ENCODE measurements at places on chromosomes 12 and 14.

- DNase-seq, result no peak
These were observed 70.8 kb downstream of the WNK1 start for GRCh38 chr12:823028-823698.

DNA sequence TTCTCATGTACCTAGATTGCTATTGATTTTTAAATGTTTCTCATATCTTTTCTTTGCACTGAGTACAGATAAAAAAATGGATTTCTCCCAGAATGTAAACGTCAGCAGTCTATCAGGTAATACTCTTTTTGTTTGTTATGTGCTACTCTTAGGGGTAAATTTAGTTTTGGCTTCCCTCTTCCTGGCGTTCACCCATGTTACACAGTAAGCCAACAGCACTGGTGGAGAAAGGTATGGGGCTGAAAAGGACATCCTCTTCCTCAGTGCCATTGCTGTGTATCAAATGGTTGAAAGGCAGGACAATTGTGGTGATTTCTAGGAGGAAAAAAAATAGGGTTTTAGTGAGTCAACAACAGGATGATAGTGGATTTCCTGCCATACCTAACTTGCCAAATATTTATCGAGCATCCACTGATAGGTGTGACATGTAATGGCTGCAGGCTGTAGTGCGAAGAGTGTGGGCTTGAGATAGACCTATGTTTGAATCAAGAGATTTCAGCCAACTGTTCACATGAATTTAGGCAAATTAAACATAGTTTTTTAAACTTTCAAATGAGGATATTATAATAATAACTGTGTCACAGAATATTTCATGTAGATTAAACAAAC is 7.5 kb downstream of the KLRF2 start:
- no peak for DNase-seq

DNA sequence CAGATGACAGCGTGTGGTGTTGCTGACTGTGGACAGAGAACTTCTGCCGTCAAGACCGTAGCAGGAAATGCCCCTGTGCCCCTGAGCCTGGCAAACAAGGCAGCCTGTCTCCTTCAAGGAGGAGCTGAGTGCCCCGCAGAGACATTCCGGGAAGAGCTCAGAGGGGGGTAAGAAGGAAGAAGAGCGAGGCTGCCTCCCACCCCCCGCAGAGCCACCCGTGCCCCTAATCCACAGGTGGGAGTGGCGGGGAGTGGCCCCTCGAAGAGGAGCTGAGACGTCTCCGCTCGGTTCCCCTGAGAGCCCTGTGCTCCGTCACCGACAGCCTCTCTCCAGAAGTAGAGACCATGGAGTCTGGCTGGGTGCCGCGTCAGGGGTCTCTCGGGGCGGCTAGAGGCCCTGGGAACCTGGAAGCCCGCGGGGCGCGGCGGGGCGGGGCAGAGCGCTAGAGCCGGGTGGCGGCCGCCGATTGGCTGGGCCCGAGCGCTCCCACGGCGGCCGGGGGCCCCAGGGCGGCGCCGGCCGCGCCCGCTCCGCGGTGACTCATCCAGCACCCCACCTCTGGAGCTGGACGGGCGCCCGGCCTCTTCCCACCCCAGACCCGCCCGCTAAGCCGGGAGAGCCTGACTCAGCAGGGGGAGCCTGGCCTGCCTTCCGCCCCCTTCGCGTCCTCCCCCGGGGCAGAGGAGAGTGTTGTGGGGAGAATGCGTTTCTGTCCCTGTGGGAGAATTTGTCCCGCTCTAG is 25.2 kb upstream of the KRT78 start:
- peak; percentile 28 for DNase-seq

DNA sequence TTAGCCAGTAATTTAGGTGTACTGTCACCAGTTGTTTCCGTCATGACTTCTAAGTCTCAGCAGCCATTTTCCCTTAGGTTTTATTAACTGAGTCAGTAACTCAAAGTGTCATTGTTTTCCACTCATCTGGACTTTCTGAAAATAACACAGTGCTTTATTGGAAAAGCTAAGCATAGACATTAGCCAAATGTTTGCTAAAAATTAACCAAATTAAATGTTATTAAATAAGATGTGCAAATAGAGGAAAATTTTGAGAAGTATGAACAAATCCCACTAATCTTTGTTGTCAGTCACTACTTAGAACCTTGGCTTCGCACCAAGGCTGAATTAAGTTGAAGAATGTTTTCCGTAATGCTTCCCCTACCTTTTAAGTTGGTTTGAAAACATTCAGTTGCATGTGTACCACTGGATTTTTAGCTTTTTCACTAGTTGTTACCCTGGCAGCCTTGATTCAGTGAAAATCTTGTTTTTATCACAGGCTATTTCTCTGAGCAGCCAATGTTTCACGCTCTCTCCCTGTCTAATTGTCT is 43.0 kb downstream of the BORCS5 start:
- no peak for DNase-seq

GRCh38 chr12:1531153-1531653 is 63.2 kb downstream of the FBXL14 start:
- no peak for DNase-seq

DNA sequence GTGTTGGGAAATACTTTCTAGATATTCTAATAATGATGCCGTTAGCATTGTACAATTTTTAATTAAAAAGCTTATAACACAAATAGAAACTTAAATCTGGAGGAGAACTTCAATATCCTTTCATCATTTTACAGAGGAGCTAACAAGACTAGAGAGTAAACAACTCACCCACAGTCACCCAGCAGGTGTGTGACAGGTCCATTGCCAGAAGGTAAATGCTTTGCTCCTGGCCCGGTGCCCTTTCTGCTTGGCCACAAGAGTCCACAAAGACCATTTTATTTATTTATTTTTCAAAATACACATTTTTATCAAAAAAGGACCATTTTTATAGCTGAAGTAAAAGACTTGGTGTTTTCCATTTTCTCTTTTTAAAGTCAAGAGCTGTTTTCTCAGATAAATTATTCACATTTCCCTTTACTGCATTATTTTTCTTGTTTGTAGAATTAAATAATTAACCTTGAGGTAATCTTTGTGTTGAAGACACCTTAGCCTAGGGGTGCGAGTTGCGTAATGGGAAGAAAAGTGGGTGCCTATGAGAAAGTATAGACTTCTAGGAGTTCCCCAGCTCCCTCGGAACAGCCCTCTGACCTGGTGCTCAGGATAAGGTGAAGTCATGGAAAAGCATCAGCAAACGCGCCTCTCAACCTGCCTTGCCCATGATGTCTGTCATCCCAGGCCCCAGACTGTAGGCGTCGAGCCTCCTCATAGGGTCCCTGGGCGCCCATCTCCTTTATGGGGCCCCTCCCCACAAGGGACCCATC is 26.3 kb upstream of the AMIGO2 start:
- DNase-seq, result peak; percentile 8

All from NCI-H2081 treated with DMSO at 0.1 percent for 48 hours (cell line).